NCI-H2029 (cell line): ENCODE measurements at places on chromosomes 7 and 10.

DNA sequence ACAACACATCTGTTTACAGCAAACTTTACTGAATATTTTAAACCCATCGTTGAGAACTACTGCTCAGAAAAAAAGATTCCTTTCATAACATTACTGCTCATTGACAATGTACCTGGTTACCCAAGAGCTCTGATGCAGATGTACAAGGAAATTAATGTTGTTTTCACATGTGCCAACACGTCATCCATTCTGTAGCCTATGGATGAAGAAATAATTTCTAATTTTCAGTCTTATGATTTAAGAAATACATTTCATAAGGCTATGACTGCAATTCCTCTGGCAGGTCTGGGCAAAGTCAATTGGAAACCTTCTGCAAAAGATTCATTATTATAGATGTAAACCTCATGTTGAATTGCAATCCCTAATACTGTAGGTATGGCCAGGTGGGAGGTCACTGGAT lies 16.7 kb upstream of the CNNM1 start:
- DNase-seq: no peak

DNA sequence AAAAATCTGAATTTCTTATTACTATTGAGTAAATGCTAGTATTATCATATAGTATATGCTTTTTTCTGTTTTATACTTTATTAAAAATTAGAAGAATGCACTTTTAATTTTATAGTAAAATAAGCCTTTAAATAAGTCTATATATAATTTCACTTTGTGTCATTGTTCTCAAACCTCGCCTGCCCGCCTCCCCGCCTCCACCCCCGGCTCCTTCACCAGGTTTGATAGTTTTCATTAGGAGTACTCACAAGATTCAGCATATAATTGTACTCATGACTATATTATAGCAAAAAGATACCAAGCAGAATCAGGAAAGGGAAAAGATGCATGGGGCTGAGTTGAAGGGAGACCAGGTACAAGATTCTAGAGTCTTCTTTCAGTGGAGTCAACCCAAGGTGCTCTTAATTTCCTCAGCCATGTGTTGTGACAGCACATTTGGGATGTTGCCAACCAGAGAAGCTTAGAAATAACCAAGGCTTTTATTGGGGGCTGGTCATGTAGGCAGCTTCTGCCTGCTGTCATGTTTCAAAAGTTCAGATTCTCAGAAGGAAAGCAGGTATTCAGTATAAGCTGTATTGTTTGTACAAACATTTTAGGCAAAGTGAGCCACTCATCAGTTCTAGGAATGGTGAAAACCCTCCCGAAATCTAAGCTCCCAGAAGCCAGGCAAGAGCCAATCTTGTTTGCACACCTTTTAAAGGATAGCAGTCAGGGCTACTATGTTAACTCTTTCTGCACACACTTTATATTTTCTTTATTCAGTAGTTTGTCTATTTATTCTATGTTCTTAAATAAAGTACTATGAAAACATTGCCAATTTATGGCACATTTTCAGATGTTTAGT lies 12.3 kb downstream of the NHLRC2 start:
- no peak for DNase-seq

DNA sequence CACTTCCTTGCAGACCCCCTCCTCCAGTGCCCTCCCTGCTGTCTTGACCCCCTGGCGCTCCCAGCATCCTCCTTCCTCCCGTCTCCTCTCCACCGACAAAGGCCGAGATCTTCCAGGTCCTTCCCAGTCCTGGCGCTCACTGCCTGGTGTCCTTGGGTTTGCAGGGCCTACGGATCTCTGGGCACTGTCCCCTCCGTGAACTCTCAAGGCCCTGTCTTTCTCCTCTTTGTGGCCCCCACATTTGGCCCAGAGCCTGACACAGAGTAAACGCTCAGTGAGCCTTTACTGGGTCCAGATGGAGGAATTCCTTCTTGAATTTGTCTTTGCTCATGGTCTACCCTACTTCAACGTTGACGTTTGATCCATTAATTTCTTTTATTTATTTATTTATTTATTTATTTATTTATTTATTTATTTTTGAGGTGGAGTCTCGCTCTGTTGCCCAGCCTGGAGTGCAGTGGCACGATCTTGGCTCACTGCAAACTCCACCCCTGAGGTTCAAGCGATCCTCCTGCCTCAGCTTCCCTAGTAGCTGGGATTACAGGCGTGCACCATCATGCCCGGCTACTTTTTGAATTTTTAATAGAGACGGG lies 29.7 kb downstream of the TMEM270 start:
- no peak for DNase-seq

DNA sequence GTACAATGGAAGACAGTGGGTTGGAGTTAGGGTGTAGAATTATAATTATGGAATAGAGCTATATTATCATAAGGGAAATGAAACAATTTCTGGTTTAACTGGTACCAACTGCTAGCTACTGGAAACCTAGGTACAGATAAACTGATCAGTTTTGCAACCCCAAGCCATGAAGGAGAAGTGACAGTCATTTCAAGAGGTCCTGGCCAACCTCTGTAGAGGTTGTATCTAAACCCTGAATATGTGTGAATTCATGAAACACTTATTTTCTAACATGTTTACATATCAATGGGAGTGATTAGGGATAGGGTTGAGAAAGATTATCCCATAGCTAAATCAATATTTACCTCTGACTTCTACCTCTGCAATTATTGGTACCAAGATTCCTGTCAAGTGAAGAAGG lies 29.9 kb upstream of the CC2D2B start:
- DNase-seq: no peak

DNA sequence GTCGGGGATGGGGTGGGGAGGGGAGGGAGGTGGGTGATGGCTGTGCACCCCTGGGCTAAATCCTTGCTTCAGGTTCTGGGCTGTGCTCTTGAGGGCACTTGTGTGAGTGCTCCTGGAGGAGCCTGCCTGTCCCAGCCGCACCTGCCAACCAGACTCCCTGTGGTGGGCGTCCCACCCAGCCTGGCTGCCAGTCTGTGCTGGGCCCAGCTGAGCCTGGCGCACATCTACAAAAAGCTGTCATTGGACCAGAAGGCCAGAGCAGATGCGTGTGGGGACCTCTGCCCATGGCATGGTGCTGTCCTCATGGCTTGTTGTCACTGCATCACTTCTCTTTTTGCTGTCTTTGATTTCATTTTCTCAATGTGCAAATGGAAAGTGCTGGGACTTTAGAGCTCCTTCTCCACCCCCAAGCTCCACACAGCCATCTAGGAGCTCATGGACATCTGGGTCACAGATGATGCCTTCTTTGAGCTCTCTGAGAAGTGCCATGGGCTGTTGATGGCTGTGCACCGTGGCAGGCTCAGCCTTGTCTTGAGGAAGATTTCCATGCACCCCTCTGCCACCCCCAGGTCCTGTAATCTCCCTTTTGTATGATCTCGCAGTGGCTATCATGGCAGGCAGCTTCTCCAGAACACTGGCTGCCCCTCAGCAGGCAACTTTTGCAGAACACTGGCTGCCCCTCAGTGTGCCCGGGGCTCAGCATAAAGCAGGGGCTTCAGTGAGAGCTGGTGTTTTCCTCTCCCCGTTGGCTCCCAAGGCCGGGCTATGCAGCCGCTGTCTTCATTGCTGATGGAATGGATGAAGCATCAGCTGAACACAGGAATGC lies 83.9 kb downstream of the ADCY1 start:
- DNase-seq: no peak
